Stimulated activated CD4-positive, alpha-beta T cell treated with anti-CD3 and anti-CD28 coated beads, Interleukin-15, amount 100 ng/mL, for 48 hours (primary cell): ENCODE measurements at places on chromosomes 2 and 18.

DNA sequence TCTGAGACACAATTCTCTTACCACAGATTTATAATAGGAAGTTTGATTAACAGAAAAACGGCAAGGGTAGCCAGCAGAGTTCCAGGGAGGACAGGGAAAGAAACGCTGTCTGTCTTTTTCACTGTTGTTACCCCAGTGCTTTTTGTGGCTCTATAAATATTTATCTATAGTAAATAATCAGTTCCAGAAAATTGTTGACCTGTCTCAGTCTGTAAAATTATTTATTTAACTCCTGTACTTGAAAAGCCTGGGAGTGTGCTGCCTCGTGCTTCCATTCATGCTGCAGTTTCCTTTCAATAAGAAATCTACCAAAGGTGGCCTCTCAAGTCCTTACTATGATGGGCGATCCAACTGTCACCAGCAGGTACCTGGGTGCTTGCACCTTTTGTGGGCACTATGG is 102.9 kb downstream of the ETAA1 start:
- DNase-seq = no peak

- DNase-seq = no peak
Observed at GRCh38 chr2:77081597-77081996, 440.6 kb downstream of the LRRTM4 start.

- no peak for DNase-seq
Observed at GRCh38 chr18:62741584-62741983, 26.2 kb downstream of the PHLPP1 start.

GRCh38 chr2:56705713-56706112 is 521.9 kb downstream of the CCDC85A start:
- no peak for DNase-seq

GRCh38 chr2:101831351-101831865 is 133.9 kb downstream of the MAP4K4 start:
- DNase-seq = peak; percentile 55

DNA sequence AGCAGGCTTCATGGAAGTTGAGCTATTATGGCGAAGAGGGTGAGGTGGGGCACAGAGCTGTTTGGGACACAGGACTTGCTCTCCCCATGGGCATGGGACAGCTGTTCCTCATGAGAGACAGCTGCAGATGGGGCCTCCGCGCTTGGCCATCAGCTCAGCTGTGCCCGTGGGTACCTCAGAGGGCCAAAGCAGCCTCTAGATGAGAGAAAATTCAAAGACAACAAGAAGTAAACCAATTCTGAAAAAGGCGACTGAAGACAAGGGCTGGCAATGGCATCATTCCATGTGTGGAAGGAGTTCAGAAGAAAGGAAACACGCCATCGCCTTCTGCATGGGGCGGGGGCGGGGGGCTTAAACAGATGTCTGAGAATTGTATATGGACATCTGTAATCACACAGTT is 136.2 kb downstream of the BCL2 start:
- DNase-seq = no peak

DNA sequence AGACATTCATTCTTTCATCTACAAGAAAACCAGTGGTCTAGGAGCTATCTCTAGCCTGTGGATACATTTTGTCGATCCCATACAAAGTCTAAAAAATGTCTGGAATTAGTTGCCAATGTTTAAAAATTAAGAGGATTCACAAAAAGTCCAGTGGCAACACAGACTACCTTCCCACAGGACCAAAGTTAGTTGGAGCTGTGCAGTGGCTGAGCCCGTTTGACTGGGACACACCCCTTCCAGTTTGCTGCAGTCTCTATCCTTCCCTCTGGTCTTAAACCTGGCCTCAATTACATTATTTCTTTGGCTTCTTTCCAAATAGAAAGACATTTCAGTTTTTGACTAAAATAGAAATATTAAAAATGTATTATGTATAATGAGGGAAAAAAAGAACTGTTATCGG is 18.6 kb downstream of the SLC16A14 start:
- DNase-seq = no peak

- no peak for DNase-seq
Observed at GRCh38 chr2:97718942-97719341, 5.6 kb downstream of the ZAP70 start.

GRCh38 chr2:54685263-54685775 is 38.1 kb upstream of the EML6 start:
- no peak for DNase-seq

GRCh38 chr2:231934441-231935206 is 8.4 kb upstream of the NPPC start:
- DNase-seq = no peak

DNA sequence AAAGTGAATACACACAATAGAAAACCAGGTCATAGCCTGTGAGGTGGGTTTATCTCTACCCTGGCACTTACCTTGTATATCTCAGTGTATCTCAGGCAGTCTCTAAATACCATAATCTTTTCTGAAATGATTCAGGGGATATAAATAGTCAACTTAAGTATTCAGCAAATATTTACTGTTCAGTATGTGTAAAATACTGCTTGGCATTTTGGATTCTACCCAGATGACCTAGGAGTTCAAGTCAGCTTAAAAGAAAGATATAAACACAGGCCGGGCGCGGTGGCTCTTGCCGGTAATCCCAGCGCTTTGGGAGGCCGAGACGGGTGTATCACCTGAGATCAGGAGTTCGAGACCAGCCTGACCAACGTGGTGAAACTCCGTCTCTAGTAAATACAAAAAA is 23.8 kb downstream of the GRHL1 start:
- DNase-seq = no peak

GRCh38 chr18:74819433-74820059 is 221.9 kb downstream of the ZNF407 start:
- DNase-seq = no peak

DNA sequence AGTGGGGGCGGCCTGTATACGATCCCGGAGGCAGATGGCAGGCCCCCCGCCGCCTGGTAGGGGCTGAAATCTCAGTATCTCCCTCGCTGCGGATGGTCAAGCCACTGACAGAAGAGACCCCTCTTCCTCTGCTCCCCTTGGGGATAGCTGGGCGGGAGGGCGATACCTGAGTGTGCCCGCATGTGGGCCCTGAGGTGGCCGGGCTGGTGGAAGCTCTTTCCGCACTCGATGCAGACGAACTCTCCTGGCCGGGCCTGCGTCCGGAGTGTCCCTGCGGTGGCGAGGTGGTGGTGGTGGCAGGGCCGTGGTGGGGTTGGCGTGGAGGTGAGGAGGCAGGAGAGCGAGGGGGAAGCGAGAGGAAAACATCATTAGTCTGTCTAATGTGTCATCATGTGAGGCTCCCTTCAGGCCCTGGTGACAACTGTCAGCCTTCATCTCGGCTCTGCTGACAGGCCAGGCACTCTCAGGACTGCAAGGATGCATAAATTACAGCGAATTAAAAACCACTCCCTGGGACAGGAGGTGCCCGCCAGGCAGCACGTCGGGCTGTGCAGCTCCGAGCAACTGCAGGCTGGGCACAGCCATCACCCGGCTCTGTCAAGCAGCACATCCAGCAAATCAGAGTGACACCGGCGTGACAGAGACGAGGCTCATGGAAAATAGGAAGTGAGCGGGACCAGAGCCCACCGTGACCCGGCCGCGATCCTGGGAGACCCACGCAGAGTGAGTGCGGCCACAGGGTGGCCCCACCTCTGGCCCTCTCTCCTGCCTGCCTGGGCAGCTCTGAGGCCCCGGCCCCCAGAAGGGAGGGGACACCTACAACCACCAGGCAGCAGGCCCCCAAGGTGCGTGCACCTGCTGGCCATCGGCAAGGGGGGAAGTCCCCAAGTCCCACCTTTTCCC is 123.5 kb downstream of the ZNF516 start:
- DNase-seq = no peak

DNA sequence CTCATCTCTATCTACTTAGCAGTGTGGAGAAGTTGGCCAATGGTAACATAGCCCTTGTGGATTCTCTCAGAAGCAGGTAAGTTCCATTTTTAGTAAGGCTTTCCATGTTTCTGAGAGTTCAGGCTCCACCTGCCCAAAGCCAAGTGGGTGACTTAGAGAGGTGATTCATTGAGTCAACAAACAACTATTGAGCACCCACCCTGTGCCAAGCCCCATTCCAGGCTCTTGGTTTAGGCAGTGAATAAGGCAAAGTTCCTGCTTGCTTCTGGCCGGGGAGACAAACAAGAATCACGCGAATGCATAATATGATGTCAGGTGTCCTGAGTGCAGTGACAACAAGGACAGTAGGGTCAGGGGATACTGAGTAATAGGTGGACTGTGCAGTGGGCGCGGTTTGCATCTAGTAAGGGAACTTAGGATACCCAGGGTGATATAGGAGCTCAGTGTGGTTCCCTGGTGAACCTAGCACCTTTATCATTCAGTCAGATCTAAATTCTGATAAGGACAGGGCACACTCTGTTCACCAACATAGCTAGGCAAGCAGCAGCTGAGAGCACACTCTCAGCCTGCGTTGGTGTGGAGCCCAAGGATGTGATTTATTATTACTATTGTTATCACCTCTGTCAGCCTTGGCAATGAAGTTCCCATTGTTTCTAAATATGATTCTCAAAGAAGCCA is 31.7 kb upstream of the KCTD1 start:
- no peak for DNase-seq

DNA sequence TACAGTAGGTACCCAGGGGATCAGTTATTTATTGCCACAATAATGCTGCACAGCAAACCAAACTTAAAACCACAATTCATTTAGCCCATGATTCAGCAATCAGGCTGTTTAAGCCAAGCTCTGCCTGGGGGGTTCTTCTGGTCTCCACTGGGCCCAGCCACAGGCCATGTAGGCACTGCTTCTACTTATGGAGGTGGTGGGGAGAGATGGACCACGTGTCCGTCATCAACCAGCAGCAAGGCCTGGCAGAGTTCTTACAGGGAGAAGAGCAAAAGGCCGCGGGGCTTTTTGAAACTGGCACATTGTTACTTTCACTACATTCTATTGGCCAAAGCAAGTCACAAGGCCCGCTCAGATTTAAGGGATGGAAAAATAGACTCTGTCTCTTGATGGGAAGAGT is 76.3 kb upstream of the DAPL1 start:
- no peak for DNase-seq

DNA sequence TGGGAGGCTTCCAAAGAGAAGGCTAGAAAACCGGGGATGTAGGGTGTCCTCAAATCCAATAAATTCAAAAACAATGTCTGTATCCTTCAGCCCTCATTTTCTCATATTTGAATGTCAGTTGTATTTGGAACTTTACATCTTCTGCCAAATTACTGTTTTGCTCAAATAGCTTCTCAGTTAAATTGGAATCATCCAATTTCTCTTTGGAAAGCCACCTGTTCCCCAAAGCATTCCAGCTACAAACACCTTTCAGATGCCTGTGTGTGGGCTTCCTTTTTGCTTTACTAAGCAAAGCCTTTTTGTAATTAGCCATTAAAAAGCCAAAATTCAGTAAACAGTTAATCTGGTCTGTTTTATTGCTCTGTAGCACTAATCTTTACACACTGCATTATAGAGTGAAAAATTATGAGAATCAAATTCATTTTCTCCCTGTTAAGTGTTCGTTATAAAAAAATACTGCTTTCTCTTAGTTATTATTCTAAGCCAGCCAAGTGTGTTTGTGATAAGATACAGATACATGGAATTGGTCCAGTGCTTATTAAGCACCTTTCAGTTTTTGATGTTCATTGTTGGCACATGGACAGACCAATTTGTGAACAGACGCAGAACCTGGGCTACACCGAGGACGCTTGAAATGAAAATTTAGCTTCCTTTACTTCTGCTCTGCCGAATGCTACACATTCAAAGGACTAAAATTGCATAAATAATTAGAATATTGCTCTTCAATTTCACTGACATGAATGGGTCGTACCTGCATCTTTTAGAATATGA is 151.6 kb downstream of the RTN4 start:
- no peak for DNase-seq

- no peak for DNase-seq
Observed at GRCh38 chr18:10247021-10247741, 207.3 kb upstream of the APCDD1 start.

- DNase-seq = peak; percentile 62
Observed at GRCh38 chr2:227460070-227460485, 11.9 kb upstream of the AGFG1 start.

DNA sequence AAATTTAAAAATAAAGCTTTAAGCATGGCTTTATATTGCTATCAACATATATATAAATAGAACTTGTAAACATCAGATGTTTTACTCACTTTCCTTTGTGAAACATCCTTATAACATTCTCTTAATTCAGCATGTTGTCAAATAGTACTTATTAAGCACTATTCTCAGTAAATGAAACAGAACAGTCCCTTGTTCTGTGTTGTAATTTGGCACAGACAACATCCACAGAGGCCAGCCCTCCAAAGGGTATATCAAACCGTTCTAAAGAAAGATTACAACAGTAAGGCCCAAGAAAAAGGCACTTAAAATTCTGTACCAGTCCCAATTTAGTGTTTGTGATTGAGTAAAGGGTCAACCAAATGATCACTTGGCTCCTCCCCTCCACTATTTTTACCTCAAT is 46.0 kb downstream of the GAREM1 start:
- no peak for DNase-seq

DNA sequence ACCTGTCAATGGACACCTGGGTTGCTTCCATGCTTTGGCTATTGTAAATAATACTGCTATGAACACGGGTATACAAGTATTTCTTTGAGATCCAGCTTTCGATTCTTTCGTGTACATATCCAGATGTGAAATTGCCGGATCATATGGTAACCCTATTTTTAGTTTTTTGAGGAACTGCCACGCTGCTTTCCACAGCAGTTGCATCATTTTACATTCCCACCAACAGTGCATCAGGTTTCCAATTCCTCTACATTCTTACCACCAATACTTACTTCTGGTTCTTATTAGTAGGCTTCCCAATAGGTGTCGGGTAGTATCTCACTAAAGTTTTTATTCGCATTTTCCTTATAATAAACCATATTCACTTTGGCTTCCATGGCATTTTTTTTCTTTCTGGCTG is 69.6 kb downstream of the PID1 start:
- no peak for DNase-seq

DNA sequence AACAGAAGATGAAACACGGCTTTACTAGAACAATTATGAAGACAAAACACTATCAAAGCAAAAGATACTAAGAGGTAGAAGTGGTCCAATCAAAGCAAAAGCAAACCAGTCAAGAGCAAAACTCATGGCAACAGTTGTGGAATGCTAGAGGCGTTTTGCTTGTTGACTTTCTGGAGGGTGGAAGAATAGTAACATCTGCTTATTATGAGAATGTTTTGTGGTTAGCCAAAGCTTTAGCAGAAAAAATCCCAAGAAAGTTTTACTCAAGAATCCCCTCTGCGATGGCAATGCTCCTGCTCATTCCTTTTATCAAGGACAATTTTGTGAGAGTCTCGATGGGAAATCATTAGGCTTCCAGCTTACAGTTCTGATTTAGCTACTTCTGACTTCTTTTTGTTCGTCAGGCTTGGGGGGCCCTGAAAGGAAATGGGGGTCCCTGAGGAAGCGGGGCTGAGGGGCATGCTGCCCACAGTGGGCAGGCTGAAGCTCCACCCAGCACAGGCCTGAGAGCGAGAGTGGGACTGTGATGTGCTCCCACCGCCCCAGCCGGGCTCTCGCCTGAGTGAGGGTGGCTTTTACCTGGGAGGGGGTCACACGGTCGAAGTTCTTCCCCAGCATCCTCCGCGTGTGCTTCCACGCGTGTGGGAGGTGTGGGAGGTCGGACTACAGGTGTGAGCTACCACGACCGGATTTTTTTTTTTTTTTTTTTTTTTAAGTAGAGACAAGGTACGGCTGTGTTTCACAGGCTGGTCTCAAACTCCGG is 49.0 kb upstream of the MC4R start:
- DNase-seq = no peak

- DNase-seq = no peak
Observed at GRCh38 chr18:34970106-34970505, 71.1 kb upstream of the MAPRE2 start.
